ENCODE measurements at places on chromosomes 7 and 10. TPM values are rescaled to one million over a fixed set of nuclear protein-coding genes. Genes with fewer than 3 reads are reported as not detected.

GRCh38 chr10:28774051-28774995, 97.0 kb downstream of the BAMBI start:
- no peak overlapping the region for H3K27ac ChIP-seq
- peaks cover 4% of the 10 kb centered on the region for H3K4me1 ChIP-seq
- DNase-seq, result no peak

GRCh38 chr10:73215749-73216148, 31.3 kb downstream of the DNAJC9 start:
- no peaks in the 10 kb centered on the region for H3K27me3 ChIP-seq
- no peak overlapping the region for H3K27ac ChIP-seq
- H3K36me3 ChIP-seq, result peaks cover 30% of the 10 kb centered on the region

GRCh38 chr7:5207131-5207530, 17.1 kb downstream of the WIPI2 start:
- H3K4me1 ChIP-seq, result peaks cover 12% of the 10 kb centered on the region
- H3K27ac ChIP-seq, result no peak overlapping the region
- peaks cover 11% of the 10 kb centered on the region for H3K36me3 ChIP-seq
- no peaks in the 10 kb centered on the region for H3K27me3 ChIP-seq
- no peak for DNase-seq
- no peak overlapping the region for H3K4me3 ChIP-seq

DNA sequence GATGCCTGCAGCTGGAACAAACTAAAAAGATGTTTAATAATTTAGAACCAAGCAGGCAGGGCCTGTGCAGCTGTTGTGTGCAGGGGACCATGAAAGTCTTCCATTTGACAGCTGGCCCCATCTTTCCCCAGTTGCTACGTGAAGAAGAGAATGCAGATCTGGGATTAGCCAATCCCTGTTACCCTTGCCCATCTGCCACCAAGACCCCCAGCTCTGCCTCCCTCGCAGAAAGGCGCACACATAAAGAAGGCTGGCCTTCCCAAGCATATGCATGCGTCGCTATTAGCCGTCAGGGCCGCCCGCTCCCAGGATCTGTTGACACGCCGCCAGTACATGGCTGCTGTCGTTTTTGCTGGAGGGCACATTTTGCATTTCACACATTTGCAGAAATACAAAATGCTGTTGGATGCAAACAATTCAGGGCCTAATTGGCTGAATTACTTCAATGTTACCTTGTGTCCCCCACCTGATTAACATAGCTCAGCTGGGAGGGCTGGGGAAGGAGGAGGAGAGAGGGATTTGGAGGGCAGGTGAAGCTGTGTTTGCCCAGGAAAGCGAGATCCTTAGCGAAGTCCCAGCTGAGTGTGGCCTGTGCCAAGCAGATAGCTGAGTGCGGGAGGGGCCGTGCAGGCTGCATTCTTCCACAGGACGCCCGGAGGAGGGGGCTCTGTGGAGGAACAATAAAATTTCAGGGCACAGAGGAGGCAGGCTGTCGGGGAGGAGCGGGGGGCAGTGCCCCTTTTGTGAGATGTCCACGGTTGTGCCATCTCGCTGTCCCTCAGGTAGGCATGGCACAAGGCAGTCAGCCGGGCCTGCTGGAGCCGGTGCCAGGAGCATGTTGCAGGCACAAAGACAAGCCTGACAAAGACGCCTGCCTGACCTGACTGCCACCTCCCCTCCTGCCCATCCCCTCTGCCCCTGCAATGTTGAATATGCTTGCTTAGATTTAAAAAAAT, 443.0 kb upstream of the MKI67 start:
- H3K27ac ChIP-seq, result no peak overlapping the region
- H3K4me1 ChIP-seq, result no peaks in the 10 kb centered on the region
- no peaks in the 10 kb centered on the region for H3K27me3 ChIP-seq
- H3K36me3 ChIP-seq, result no peaks in the 10 kb centered on the region
- H3K4me3 ChIP-seq, result no peak overlapping the region

- peaks cover 15% of the 10 kb centered on the region for H3K36me3 ChIP-seq
- no peak for DNase-seq
- H3K4me3 ChIP-seq, result peak overlapping the region; percentile 47
- H3K27me3 ChIP-seq, result no peaks in the 10 kb centered on the region
- peaks cover 34% of the 10 kb centered on the region for H3K4me1 ChIP-seq
These were observed 1.9 kb downstream of the KCTD7 start for GRCh38 chr7:66630531-66630930.

DNA sequence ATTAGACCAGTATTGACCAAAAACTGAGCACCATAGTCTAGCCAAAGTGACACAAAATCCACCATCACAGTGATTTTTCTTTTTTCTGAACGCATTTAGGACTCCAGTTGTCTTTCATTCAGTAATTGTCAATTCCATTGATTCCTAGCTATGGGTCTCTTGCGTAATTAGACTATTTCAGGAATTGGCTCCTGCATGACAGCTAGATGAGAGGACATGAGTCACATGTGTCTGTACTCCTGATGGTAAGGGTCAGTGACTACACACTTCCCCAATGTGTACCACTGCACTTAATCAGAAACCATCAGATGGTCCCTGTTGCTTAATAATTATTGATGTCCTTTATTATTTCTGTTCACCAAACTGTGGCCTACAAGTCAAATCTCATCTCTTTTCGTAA, 469.5 kb downstream of the POM121L12 start:
- H3K4me3 ChIP-seq, result no peak overlapping the region
- DNase-seq, result no peak
- H3K27me3 ChIP-seq, result no peaks in the 10 kb centered on the region

ASNS gene
- 216 TPM for total RNA-seq

SP4 gene
- 17.6 TPM for total RNA-seq

- no peak for DNase-seq
- no peaks in the 10 kb centered on the region for H3K27me3 ChIP-seq
- peaks cover 4% of the 10 kb centered on the region for H3K36me3 ChIP-seq
- H3K27ac ChIP-seq, result no peak overlapping the region
These were observed 110.7 kb downstream of the ICA1 start for GRCh38 chr7:8151161-8151725.

AQP1 gene
- total RNA-seq, result 0.10 TPM

- DNase-seq, result no peak
- H3K36me3 ChIP-seq, result no peaks in the 10 kb centered on the region
These were observed 52.6 kb upstream of the PCBD1 start for GRCh38 chr10:70940834-70941568.

DNA sequence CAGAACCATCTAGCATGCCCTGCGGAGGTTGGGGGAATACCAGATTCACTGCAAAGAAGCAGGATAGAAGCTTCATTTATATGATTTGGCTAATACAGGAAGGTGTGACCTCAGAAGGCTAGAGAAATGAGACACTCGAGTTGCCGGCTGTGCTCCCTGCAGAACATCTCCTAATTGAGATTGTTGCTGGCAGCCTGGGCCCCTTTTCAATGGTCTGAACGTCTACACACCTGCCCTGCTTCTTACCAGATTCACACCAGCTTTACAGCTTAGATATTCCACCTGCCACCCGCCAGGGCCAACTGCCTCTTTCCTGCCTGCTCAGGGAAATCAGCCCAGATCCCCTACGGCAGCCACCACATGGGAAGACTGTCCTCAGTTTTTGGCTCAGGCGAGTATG, 475.3 kb upstream of the AUTS2 start:
- no peaks in the 10 kb centered on the region for H3K36me3 ChIP-seq
- H3K4me3 ChIP-seq, result no peak overlapping the region
- H3K4me1 ChIP-seq, result no peaks in the 10 kb centered on the region
- H3K27ac ChIP-seq, result no peak overlapping the region

GRCh38 chr10:73788864-73789658, 3.7 kb downstream of the ZSWIM8 start:
- peaks cover 8% of the 10 kb centered on the region for H3K36me3 ChIP-seq
- no peak overlapping the region for H3K27ac ChIP-seq
- H3K4me3 ChIP-seq, result no peak overlapping the region
- H3K27me3 ChIP-seq, result no peaks in the 10 kb centered on the region
- DNase-seq, result no peak

TUBGCP2 gene
- total RNA-seq, result 53.3 TPM

CLRN3 gene
- not detected for total RNA-seq

GRCh38 chr10:12595936-12596576, 246.7 kb downstream of the CAMK1D start:
- H3K27me3 ChIP-seq, result no peaks in the 10 kb centered on the region
- H3K4me1 ChIP-seq, result peaks cover 45% of the 10 kb centered on the region
- no peak for DNase-seq
- H3K27ac ChIP-seq, result no peak overlapping the region

GRCh38 chr10:8071006-8071405, 16.5 kb downstream of the GATA3 start:
- peaks cover 59% of the 10 kb centered on the region for H3K4me1 ChIP-seq
- peaks cover 66% of the 10 kb centered on the region for H3K36me3 ChIP-seq
- DNase-seq, result no peak
- no peaks in the 10 kb centered on the region for H3K27me3 ChIP-seq
- no peak overlapping the region for H3K4me3 ChIP-seq
- no peak overlapping the region for H3K27ac ChIP-seq

Data from activated naive CD8-positive, alpha-beta T cell treated with anti-CD3 and anti-CD28 coated beads for 36 hours (primary cell).